ENCODE measurements at places on chromosomes 5 and 9.

DNA sequence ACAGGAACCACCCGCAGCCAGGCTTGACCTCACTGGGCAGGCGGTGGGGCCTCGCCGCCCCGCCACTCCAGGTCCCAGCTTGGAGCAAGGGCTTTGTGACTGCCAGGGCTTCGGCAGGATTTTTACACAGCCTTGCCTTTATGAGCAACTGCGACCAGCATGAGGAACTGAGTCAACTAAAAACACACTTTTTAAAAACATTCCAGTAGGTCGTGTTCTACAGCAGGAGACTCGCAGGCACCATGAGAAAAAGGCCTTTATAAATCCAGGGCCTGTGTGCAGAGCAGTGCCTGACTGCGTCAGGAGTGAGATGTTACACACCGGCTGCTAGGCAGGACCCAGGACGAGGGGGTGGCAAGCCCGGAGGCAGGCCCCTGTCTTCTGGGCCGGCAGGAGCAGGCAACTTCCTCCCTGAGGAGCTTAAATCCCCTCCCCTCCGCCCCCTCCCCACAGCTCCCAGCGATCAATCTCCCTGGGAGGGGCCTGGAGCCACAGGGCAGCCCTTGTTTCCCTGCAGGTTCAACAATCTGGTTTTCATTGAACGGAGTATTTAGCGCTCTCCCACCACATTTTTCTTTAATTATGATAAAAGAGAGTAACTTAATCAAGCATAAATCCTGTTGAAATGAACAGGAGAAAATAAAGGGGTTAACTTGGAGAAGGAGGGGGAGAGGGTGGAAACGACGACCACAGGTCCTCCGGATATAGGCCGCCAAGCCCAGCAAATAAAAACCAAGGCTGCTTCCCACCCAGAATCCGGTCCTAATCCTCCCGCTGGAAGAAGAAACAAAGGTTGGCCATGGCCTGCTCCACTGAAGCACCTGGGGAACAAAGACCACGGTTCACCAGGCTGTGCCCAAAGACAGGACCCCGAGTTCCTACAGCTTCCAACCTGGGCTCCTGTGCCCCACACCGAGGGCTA is 92.5 kb downstream of the ROR2 start:
- DNase-seq = no peak

DNA sequence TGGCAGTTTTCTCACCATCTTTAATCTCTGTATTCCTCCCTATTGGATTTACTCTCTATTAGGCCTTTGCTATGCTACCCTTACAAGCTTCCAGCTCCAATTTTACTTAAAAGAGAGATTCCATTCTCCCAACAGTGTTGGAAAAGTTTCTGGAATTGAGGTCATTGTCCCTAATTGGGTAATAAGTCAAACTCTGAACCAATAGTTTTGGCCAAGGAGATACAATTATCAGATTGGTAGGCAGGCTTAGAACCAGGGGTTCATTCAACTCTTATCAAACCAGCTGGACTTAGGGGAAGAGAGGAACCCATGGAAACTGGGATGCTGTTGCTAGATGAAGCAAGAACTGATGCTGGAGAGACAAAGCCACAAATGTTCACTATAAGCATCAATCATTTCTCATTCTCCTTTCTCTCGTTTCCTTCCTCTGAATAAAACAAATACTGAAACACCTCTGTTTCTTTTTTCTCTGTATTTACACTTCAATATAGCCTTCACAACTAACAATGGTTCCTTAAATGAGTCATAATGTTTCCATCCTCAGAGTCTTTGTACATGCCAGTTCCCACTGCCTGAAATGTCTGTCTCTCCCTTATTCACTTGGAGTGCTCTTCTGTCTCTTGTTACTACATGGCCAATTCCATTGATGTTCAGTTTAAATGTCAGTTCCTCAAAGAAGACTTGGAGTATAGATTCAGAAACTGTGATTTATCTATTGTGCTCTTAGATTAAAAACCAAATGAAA is 587.3 kb downstream of the GABRG2 start:
- DNase-seq = no peak

DNA sequence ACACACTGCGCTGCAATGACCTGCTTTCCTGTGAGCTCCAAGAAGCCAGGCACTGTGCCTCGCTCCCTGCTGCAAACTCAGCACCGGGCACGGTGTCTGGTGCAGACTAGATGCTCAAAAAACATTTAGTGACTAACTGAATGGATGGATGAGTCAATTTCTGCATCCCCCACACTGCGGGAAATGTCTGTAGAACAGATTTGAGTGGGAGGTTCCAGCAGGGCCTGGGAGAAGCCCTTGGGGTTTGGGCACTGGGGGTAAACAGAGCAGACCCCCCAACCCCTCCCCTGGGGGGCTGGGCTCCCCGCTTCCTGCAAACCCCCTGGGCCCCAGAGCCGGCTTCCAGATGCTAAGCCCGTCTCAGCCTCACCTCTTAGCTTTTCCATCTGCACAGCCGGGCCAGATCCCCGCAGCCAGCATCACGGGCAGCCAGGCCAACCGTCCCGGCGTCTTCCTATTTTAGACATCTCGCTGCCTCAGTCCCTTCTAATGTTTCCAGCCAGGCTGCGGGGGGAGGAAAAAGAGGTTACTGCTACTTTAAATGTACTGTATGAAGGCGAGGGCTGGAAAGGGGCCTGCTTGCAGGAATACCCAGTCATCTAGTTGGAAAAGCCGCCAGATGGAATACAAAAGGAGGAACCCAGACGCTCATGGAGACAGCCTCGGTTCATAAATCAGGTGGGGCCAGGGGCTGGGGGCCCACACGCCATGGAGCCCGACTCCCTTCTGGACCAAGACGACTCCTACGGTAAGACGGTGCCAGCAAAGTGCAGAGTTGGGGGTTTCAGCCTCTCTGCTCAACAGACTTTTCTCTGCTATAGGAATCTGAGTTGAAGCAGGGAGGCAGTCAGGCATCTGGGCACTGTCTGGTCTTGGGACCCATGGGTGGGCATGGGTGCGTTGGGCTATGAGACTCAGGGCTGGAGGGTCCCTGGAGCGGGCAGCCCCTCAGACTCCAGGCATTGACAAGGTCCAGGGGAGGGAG is 67.1 kb upstream of the GGTA1 start:
- DNase-seq = no peak

GRCh38 chr5:80777347-80778287 is 122.8 kb upstream of the DHFR start:
- DNase-seq = no peak

DNA sequence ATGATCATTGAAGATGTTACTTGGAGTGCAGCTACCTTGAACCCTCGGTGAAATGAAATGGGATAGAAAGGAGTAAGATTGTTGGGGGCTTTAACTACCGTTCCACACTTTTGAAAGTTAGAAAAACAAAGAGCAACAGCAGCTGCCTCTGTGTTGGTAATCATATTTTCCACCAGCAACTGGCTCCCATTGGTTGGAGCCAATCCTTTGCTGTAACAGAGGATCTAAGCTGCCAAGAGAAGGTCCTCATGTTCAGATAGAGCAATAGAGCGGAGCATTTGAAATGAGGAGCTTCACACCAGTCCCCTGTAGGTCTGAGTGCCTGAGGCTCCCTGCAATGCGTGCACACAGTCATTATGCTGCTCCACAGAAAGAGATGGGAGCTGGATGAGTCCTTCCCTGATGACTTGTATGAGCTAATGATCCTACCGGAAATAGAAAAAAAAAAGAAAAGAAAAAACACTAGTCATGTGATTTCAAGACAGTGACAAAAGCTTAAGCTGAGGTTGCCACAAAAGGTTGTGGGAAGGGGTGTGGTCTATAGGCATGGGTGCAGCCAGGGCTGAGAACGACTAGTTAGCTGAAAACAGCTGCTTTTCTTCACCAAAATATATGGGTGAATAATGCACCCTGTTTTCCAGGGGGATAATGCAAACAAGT is 300.7 kb downstream of the MLLT3 start:
- no peak for DNase-seq

DNA sequence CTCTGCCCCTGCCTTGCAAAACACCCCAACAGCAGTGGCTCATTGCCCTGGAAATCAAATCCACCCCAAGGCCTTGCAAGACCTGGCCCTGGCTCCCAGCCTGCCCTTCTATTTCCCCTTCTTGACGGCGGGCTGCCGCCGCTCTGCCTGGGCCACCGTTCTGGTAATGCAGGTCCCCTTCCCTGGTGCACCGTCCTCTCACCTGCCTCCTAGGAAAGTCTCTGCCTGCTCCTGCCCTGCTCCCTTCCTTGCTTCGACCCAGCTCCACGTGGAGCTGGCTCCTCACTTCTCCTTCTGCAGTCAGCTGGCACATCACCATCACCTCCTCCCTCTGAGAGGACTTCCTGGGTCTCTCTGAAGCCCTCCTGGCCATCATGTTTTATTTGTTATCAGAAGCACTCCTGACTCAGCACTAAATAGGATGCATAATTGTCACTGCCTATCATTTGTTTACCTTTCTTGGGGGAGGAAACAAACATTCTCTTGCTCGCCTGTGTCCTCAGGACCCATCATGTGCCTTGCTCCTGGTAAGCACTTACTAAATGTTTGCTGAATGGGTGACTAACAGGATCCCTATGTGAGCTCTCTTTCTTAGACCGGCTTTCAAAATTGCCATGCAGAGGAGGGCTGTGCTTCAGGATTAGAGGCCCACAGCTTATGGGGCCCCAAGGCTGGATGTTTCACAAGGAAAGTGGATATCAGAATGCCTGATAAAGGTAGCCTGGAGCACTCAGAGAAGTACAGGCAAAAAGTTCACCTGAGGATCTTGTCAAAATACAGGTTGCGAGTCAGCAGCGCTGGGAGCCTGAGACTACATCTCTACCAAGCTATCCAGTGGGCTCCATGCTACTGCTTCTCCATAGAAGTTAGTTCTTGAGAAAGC is 19.6 kb upstream of the C5orf47 start:
- DNase-seq = no peak

- DNase-seq = peak; percentile 43
Observed at GRCh38 chr9:76374783-76375559, 19.3 kb downstream of the RFK start.

- DNase-seq = no peak
Observed at GRCh38 chr5:160363211-160363610, 7.2 kb downstream of the C1QTNF2 start.

DNA sequence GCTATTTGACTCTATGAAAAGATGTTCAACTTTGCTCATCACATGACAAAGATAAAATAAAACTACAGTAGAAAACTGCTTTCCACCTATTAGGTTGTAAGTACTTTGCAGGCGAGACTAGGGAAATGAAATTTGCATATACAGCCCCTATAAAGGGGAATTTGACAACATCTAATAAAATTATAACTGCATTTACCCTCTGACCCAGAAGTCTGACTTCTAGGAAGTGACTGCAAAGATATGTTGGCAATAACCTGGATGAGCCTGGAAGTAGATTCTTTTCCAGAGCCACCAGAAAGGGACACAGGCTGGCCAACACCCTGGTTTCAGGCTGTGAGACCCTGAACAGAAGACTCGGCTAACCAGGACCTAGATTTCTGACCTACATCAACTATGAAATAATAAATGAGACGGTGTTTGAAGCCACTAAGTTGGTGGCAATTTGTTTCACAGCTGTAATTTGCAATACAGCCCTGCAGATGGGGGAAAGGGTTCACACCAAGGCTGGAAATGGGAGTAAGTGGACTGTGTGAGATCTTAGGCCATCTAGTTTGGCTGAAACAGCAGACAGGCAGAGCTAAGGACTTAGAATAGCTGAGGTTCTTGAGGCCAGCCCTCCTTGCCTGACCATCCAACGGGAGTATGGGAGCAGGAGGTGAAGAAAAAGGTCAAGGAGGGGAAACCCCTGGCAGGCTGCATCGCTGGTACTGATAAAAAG is 106.6 kb downstream of the SIL1 start:
- no peak for DNase-seq

GRCh38 chr9:14056316-14056861 is 257.6 kb downstream of the NFIB start:
- DNase-seq = no peak

DNA sequence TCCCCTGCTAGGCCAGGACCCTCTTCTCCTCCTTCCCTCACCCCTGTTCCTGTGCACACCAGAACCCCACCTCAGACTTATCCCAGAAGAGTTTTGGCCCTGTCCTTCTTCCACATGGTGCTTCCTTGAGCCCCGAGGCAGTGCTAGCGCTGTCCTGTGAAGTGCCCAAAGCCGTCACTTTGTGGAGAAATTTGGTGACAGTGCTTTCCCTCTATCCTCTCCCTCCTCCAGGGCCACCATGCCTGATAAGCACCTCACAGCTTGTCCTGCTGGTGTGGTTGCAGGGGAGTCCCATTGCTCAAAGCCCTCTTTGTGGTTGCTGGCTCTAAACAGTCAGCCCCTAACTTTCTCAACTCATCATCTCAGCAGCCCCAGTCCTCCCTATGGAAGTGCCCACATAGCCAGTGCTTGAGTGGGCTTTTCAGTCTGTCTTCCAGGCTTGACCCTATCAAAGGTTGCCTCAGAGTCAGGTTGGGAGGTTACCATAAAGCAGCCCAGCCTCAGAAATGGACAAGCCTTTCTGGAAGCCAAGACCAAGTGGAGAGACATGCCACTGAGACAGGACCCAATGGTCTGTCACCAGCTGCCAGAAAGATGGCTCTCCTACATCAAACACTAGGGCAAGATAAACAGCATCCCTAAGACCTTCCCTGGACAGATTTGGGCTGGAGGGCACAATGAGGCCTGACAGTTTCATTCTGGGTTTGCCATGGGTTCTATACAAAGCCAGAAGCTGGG is 18.0 kb downstream of the IGIP start:
- DNase-seq = no peak

GRCh38 chr9:93683331-93684134 is 107.1 kb downstream of the PHF2 start:
- DNase-seq = no peak

- DNase-seq = peak; percentile 13
Observed at GRCh38 chr9:133991214-133991921, 756 bp downstream of the VAV2 start.

- DNase-seq = no peak
Observed at GRCh38 chr9:113137196-113138168, 13.3 kb upstream of the SLC31A2 start.

GRCh38 chr5:136137497-136138220 is 5.0 kb downstream of the SMAD5 start:
- peak; percentile 3 for DNase-seq

DNA sequence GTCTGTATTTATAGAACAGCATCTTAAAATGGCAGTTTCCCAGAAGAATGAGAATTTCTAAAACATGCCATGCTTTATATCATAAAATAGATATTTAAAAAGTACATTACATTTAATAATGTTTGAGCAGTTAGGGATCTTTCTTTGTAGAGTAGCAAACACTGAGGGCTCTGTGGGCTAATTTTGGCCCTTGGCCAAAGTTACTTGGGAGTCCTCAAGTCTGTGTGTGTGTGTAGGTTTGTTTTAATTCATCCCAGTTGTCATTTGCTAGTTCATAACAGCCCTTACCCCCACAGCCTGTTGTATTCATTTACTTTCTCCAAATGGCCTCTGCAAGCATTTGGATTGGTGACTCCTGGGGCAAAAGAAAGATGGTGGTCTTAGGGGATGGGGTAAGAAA is 576.4 kb upstream of the SGCD start:
- DNase-seq = no peak

- DNase-seq = peak; percentile 3
Observed at GRCh38 chr5:80797428-80798024, 142.7 kb upstream of the DHFR start.

GRCh38 chr5:31052937-31053658 is 140.4 kb upstream of the CDH6 start:
- DNase-seq = no peak

All from suppressor macrophage treated with lipopolysaccharide for 4 hours (primary cell).